ENCODE measurements at places on chromosomes 6 and 20. TPM values are rescaled to one million over a fixed set of nuclear protein-coding genes. Genes with fewer than 3 reads are reported as not detected.
A peak's percentile ranks its signal among the peaks of the same experiment; 100 is the strongest.

DNA sequence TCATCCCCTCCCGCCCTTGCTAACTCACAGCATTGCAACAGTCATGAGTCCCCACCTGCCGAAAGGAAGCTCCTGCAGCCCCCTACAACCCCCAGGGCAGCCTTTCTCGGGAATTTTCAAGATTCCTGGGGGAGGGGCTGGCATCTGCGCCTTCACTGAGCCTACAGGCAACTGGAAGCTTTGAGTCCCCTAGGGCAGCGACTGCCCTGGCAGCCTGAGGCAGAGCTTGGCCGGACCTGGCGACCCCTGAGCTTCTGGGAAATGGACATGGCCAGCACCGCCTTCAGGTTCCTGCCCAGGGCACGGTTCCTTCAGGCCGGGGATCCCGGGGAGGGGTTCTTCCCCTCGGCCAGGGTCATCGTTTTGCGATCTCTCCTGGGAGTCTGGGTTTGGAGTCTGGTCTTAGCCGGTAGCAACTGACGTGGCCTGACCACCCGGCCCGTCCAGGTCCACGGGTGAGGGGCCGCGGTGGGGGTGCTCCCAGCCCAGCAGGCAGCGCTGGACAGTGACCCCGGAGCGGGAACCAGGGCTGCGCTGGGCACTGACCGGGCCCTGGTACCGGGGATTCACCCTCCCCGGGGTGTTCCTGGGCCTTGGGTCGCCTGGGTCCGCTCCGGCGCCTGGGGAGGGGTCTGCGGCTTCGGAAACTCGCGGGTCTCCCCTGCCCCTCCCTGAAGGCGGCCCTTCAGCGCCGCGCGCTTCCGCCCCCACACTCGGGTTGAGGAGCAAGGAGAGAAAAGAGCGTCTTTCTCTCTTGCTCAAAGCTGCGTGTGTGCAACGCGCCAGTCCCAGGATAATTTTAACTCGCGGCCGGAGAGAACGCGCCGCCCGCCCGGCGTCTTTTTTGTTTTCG is 593 bp upstream of the COL9A3 start:
- no peaks in the 10 kb centered on the region for H3K36me3 ChIP-seq
- no peak overlapping the region for H3K4me3 ChIP-seq
- H3K27me3 ChIP-seq: peaks cover 28% of the 10 kb centered on the region
- no peak for DNase-seq
- H3K27ac ChIP-seq: no peak overlapping the region
- H3K4me1 ChIP-seq: peaks cover 12% of the 10 kb centered on the region

Gene CFAP206
- total RNA-seq: not detected

- no peak overlapping the region for H3K4me3 ChIP-seq
- no peak for DNase-seq
- no peaks in the 10 kb centered on the region for H3K4me1 ChIP-seq
- H3K27me3 ChIP-seq: no peaks in the 10 kb centered on the region
- H3K36me3 ChIP-seq: no peaks in the 10 kb centered on the region
These were observed 22.9 kb downstream of the QKI start for GRCh38 chr6:163437466-163437865.

DNA sequence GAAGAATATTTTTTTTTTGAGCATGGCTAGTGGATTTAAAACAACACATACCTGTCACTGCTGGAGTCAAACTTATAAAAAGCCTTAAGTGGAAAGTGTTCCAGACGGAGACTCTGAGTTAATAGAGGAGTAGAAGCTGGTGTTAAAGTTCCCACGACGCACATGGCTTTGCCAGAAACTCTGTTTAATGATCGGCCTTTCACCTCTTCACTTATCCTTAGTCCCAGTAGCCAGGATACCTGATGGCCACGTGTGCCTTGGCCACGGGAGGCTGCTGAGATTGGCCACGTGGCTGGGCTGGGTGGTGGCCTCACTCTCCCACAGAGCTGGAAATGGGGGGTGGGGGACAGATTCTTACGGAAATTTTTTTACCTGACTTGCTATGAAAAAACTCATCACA is 333.1 kb downstream of the ZFAND3 start:
- no peak overlapping the region for H3K4me3 ChIP-seq
- no peak for DNase-seq
- H3K27me3 ChIP-seq: no peaks in the 10 kb centered on the region

- no peaks in the 10 kb centered on the region for H3K36me3 ChIP-seq
- H3K27ac ChIP-seq: no peak overlapping the region
- H3K4me1 ChIP-seq: no peaks in the 10 kb centered on the region
- no peaks in the 10 kb centered on the region for H3K27me3 ChIP-seq
These were observed 92.3 kb downstream of the MRPL14 start for GRCh38 chr6:44034931-44035345.

Gene CDH4
- total RNA-seq: 0.12 TPM

GRCh38 chr6:139699911-139700310 is 325.5 kb upstream of the CITED2 start:
- no peak overlapping the region for H3K27ac ChIP-seq
- no peaks in the 10 kb centered on the region for H3K27me3 ChIP-seq
- H3K4me3 ChIP-seq: no peak overlapping the region
- H3K36me3 ChIP-seq: no peaks in the 10 kb centered on the region

DNA sequence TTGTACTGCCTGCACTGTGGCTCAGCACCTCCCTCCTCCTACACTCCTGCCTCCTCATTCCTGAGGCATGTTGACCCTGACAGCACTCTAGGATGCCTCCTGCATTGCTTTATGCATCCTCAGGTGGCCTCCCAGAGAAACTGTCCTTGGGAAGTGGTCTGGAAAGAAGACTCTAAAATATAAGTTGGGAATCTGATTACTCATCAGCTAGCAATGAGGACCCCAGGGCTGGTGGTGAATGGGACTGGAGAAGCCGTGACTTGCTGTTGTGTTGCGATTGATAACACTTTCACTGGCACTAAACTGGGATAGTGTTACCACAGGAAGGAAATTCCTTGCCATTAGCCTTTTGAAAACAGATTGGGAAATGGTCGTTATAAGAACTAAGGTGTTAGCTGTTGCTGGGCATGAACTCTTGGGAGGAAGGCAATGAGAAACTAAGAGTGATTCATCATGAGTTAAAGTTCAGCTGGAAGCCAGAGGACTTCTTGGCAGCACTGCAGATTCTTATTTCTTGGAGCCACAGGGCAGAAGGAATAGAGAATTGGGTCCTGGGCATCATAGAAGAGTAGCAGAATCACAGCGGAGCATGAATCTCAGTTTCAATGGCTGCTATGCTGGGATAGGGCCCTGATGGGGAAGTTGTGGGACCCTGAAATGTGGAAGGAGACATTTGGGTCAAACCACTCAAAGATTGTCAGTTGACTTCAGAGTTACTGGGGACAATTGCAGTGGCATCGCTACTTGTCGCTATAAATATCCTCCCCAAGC is 10.1 kb upstream of the SIRPD start:
- peaks cover 10% of the 10 kb centered on the region for H3K36me3 ChIP-seq
- H3K4me3 ChIP-seq: no peak overlapping the region
- no peak overlapping the region for H3K27ac ChIP-seq

Gene PPIL1
- total RNA-seq: 4.0 TPM

DNA sequence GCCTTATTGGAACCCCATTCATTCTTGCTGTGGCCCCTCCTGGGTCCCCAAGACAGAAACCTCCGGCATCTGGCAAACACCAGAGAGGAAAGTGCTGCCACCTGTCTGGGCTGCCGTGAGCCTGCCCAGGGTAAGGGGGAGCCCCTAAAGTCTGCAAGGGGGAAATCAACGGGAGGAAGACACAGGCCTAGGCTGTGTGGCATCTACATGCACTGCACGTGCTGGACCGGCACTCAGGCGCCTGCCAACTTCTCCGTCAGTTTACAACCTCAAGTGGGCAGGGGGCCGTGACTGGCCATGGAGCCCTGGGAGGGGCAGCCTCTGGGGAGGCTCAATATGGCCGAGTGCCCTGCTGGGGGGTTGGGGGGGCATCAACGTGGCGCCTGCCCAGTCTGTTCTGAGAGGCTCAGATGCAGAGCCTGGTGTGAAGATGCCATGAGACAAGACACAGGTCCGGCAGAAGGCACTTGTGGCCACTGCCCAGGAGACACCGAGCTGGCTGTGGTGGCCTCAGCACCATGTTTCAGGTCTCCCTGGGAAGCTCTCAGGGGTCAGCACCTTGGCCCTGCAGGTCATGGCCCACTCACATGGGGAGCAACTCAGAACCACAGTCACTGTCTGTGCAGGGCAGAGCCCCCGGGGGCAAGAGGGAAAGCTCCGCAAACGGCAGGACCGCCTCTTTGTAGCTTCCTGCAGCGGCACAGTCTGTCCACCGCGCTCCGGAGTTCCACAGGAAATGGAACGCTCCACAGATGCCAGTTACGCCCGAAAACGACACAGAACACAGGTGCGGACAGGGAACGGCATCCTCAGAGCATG is 8.4 kb downstream of the UCKL1 start:
- peak overlapping the region; percentile 80 for H3K27ac ChIP-seq
- H3K4me3 ChIP-seq: peak overlapping the region; percentile 58
- DNase-seq: peak; percentile 55
- peaks cover 28% of the 10 kb centered on the region for H3K4me1 ChIP-seq

Gene ANGPT4
- not detected for total RNA-seq

GRCh38 chr20:36854348-36855240 is 21.3 kb upstream of the TLDC2 start:
- no peak overlapping the region for H3K4me3 ChIP-seq
- H3K36me3 ChIP-seq: no peaks in the 10 kb centered on the region
- no peaks in the 10 kb centered on the region for H3K27me3 ChIP-seq
- no peak for DNase-seq
- no peak overlapping the region for H3K27ac ChIP-seq

GRCh38 chr6:75460681-75461080 is 32.9 kb downstream of the FILIP1 start:
- no peak overlapping the region for H3K4me3 ChIP-seq
- no peaks in the 10 kb centered on the region for H3K27me3 ChIP-seq
- no peak overlapping the region for H3K27ac ChIP-seq
- H3K4me1 ChIP-seq: no peaks in the 10 kb centered on the region
- H3K36me3 ChIP-seq: no peaks in the 10 kb centered on the region

Gene SLC16A10
- 16.7 TPM for total RNA-seq

DNA sequence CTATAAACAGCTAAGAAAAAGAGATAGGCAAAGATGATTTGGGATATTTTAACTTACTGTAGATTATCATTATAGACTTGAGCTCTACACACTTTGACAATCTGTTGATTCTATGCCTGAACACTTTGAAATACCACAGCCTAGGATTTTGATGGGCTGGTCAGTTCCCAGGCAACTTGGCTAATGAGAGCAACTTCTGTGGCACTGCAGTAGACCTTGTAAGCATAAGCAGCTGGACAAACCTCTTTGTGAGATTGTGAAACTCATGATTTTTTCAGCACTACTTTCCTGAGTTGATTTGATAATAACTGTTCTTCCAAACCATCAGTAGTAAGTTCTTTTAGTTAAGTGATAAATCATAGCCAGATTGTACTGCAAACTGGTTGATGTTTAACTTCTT is 27.1 kb upstream of the ELOVL5 start:
- H3K4me1 ChIP-seq: no peaks in the 10 kb centered on the region
- H3K27me3 ChIP-seq: no peaks in the 10 kb centered on the region
- no peak overlapping the region for H3K4me3 ChIP-seq
- no peak for DNase-seq
- no peaks in the 10 kb centered on the region for H3K36me3 ChIP-seq
- H3K27ac ChIP-seq: no peak overlapping the region

DNA sequence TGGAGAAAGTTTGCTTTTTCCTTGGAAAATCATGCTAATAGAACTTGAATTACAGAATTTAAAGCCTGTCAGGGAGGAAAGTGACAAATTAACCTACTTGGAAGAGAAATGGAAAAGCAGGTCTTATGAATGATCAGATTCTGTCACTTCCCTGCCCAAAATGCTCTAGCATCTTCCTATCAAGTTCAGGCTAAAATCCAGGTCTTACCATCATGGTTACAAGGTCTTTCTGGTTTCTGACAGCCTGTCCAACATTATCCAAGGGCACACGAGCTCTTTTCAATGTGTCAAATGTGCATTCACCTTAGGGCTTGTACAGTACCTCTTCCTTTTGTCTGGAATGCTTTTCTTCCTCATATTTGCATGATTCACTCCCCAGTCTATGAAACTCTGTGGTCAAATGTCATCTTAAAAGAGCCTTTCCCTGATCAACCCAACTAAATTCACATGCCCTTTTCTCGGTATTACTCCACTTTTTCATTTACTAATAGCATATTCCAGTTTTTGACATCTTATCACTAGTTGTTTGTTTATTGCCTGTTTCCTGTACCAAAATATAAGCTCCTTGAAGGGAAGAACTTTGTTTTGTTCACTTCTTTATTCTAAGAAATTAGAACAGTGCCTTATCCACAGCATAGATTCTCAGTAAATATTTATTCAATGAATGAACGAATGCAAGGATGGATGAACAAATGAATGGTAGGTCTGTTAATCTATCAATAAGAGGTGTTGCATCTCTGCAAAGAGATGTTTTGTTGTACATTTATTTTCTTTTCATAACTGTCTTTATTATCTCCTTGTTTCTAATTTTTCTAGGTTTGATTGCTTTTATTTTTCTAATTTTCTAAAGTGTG is 139.5 kb downstream of the BCAS1 start:
- H3K4me3 ChIP-seq: no peak overlapping the region
- DNase-seq: no peak
- no peak overlapping the region for H3K27ac ChIP-seq
- no peaks in the 10 kb centered on the region for H3K27me3 ChIP-seq
- no peaks in the 10 kb centered on the region for H3K36me3 ChIP-seq
- H3K4me1 ChIP-seq: peaks cover 30% of the 10 kb centered on the region

GRCh38 chr6:14655201-14656061 is 537.9 kb downstream of the CD83 start:
- H3K27me3 ChIP-seq: no peaks in the 10 kb centered on the region
- no peak overlapping the region for H3K27ac ChIP-seq
- DNase-seq: no peak
- no peak overlapping the region for H3K4me3 ChIP-seq
- H3K4me1 ChIP-seq: peaks cover 23% of the 10 kb centered on the region

Gene PNPLA1
- total RNA-seq: 0.66 TPM

DNA sequence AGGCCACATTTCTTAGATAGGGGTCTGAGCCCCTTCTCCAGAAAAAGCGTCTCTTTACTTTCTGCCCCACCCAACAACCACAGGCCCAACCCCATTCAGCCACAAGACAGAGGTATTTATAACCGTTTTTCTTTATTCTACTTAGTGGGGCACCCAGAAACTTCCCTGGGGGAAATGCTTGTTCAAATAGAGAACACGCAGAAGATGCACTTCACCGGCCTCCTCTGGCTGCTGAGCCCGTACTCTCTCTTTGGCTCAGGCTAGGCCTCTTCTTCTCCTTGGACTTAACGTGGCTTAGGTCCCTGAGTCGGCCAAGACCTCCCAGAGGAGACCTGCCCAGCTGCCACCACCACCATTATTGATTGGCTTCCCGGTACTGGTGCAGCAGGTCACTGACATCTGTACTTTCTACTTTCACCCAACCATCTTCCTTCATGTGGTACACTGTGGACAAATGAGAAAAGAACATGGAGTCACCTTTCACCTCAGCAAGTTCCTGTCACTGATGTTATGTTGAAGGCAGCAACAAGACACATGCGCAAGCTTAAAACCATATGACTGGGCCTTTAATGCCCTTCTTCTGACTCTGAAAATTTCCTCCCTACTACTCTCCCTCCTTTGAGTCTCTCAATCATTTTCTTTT is 2.2 kb upstream of the TAP2 start:
- no peak for DNase-seq
- peaks cover 52% of the 10 kb centered on the region for H3K4me1 ChIP-seq
- no peaks in the 10 kb centered on the region for H3K27me3 ChIP-seq
- H3K4me3 ChIP-seq: peak overlapping the region; percentile 15

- no peak overlapping the region for H3K4me3 ChIP-seq
- H3K27me3 ChIP-seq: no peaks in the 10 kb centered on the region
- no peaks in the 10 kb centered on the region for H3K4me1 ChIP-seq
- H3K27ac ChIP-seq: no peak overlapping the region
- no peaks in the 10 kb centered on the region for H3K36me3 ChIP-seq
These were observed 2.4 kb upstream of the GPX5 start for GRCh38 chr6:28523241-28523622.

Gene C20orf141
- total RNA-seq: not detected

Measured in naive thymus-derived CD4-positive, alpha-beta T cell (primary cell).